Activated CD4-positive, CD25-positive, alpha-beta regulatory T cell (primary cell): ENCODE measurements at places on chromosomes 1 and 21.

GRCh38 chr1:8090241-8090702 lies 64.2 kb upstream of the ERRFI1 start:
- DNase-seq = no peak

DNA sequence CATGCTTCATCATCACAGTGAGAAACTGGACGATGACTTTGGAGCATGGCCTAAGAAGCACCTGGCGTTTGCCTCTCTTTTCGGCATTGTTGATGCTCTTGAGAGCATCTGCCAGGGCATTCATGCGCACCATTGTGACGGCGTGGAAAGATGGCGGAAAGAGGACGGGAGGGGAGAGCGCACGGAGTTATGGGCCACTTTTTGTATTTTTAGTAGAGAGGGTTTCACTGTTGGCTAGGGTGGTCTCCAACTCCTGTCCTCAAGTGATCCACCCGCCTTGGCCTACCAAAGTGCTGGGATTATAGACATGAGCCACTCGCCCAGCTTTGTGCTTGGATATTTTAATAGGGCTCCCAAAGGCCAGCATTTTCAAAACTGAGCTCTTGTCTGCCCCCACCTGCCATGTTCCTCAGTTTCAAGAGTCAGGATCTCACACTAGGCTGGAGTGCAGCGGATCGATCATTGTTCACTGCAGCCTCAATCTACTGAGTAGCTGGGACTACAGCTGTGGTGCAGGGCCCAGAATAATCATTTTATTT lies 5.3 kb downstream of the RPS8 start:
- DNase-seq = no peak

DNA sequence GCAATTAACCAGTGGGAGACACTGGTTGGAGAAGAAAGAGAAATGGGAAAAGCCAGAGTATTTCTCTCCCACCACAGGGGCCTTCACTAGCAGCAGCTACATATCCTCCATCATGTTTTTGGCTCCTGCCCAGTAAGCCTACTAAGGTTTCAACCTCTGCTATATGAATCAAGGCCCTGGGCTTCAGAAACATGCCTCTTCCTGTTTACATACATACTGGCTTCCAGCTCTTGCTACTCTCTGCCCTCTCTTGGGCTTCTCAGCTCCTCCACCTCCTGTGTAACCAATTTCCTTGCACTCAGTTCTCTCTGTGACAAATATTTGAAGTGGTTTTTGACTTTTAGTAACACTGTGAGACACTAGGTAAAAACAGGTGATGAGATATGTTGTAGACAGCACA lies 80.8 kb downstream of the LRRC7 start:
- DNase-seq = no peak

GRCh38 chr1:40951943-40952743 lies 27.4 kb upstream of the CTPS1 start:
- peak; percentile 27 for DNase-seq
